ENCODE measurements at places on chromosomes 16 and 17.
A peak's percentile ranks its signal among the peaks of the same experiment; 100 is the strongest.

GRCh38 chr17:263271-263670 is 81.8 kb upstream of the DOC2B start:
- no peak for DNase-seq

- DNase-seq: no peak
Observed at GRCh38 chr17:19440421-19440820, 29.4 kb downstream of the RNF112 start.

DNA sequence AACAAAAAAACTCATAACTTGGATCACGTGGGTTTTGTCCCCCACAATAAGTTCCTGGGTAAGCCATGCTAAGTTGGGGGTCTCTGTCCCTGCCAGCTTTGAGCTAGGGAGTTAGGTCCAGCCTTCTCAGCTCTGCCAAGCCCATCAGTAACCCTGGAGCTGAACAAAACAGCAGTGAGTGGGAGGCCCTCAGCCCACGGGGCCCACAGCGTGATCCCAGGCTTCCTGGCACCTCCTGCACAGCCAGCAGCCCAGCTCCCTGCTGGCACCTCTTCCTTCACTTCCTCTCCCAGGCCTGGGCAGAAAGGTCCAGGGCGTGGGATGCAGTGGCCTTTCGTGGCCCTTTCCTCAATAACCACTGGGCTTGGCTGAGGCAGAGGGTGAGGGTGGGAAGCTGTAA is 35.5 kb upstream of the CDC42EP4 start:
- no peak for DNase-seq

- no peak for DNase-seq
Observed at GRCh38 chr17:44786551-44787081, 27.8 kb downstream of the ADAM11 start.

GRCh38 chr16:85261657-85262557 is 149.6 kb upstream of the CIBAR2 start:
- no peak for DNase-seq

DNA sequence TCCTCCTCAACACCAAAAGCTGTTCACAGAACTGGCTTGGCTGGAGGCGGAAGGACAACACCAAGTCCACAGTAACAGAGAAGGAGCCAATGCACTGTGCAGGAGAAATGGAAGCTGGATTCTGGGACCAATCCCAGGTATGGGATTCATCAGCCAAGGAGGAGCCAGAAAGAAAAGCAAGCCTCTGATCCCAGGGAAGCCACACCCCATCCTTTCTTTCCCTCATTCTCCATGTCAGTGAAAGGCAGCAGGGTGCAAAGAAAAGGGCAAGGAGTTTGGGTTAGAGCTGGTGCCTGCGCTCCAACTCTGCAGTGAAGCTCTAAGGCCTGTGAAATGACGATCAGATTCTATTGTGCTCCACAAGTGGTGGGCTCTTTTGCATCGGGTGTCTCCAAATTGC is 11.0 kb downstream of the DCAKD start:
- DNase-seq: no peak

DNA sequence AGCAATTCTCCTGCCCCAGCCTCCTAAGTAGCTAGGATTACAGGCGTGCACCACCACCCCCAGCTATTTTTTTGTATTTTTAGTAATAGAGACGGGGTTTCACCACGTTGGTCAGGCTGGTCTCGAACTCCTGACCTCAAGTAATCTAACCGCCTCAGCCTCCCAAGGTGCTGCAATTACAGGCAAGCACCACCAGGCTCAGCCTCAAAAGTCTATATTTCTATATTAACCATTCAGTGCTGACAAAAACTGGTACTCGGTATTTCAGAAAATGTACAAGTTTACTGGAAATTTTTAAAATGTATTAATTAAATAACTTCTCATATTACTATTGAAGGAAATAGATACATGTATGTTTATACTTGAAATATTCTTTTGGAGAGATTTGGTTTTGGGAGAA is 1.4 kb upstream of the HEXD start:
- no peak for DNase-seq

GRCh38 chr17:9928601-9929333 is 23.7 kb upstream of the RCVRN start:
- DNase-seq: peak; percentile 63

DNA sequence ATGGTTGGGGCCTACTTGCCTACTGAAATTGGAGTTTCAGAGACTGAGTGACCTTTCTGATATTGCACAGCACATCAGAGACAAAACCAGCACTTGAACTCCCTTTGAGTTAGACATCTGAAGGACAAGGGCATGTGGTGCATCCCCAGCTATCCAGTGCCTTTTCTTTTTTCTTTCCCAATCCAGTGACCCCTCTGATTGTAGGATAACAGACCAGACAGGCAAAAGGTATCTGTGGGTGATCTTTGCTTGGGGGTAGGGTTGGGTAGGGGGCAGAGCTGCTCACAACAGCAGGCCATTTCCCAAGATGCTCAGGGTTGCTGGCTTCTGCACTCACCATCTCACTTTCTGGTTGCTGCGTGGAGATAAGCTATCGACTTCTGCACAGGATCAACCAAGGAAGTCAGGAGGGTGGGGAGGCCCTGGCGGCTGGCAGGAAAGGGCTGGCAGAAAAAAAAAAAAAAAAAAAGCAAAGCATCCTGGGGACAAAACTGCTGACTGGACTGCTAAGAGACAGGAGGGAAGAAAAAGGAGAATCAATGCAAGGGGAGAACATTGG is 42.2 kb downstream of the HOXB1 start:
- DNase-seq: no peak
